ENCODE measurements at places on chromosomes 6 and 20.

- no peak for DNase-seq
Measured at GRCh38 chr6:151029970-151030369, 164.5 kb downstream of the MTHFD1L start.

GRCh38 chr20:1621316-1621715 is 1.5 kb upstream of the SIRPB1 start:
- no peak for DNase-seq

DNA sequence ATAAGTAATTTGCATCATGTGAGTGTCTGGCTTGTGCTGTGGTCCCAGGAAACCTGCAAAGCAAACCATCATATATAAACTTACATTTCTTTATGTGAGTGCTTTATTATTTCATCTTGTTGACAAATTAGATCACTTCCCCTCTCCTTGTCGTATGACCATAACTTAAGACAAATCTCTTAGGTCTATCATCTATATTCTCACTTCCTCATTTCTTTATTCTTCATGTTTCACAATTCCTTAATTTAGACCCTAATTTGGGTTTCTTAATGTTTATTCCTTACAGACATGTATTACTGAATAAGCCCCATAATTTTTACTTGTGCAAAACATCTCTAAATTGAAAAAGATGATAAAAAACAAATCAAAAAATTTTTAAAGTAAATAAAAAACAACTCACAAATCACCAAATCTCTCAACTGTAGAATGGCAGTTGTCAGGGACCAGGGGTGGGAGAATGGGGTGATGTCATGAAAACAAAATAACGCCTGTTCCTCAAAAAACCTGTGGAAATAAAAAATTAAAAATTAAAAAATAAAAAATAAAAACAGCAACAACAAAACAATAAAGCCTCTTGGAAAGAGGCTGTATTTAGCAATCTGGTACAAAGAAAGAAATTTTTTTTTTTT is 49.5 kb upstream of the FBXO30 start:
- no peak for DNase-seq

DNA sequence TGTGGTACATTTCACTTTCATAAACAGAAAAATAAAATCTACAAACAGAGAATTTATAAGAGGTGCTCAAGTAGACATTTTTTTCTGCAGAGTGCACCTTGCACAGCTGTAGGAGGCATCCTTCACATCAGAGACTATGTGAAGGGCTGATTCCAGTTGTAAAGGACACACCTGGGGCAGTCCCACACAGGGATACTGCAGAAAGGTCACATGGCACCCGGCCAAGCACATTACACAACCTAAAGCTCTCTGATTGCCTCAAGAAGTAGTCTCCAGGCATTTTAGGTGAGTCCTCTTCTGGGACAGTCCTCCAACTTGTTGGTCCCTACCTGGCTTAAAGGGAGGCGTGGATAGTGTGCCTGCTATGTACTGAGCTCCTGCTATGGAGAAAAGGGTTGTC is 502.9 kb upstream of the NOX3 start:
- DNase-seq = no peak

- DNase-seq = no peak
Measured at GRCh38 chr6:159149641-159150040, 19.6 kb upstream of the FNDC1 start.

- peak; percentile 49 for DNase-seq
Measured at GRCh38 chr6:167826896-167827582, at the start of gene AFDN. TSS of gene AFDN (plus strand) at chr6:167826911. CDS start at chr6:167827133, 222 bp downstream.

GRCh38 chr6:37761554-37762271 is 57.8 kb upstream of the ZFAND3 start:
- DNase-seq = no peak

- DNase-seq = no peak
Measured at GRCh38 chr20:17835934-17836300, 132.7 kb downstream of the SNX5 start.

GRCh38 chr20:37473249-37474000 is 47.6 kb upstream of the NNAT start:
- no peak for DNase-seq

DNA sequence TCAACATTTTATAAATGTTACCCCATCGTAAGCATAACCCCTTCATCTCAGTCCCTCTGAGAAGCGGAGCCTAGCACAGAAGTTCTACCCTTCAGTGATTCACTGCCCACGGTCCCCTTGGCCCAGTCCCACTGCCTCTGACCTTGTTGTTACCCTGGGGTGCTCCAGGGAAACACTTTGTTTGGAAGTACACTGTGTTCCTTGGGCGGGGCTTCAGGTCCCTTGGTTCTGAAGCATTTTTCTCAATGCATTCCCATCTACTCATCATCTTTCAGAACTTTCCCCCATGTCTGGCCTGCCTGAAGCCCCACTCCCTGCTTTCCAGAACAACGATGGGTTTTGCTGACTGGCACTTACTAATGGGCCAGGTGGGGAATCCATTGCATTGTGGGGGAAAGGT is 296.2 kb downstream of the FOXA2 start:
- DNase-seq = no peak

DNA sequence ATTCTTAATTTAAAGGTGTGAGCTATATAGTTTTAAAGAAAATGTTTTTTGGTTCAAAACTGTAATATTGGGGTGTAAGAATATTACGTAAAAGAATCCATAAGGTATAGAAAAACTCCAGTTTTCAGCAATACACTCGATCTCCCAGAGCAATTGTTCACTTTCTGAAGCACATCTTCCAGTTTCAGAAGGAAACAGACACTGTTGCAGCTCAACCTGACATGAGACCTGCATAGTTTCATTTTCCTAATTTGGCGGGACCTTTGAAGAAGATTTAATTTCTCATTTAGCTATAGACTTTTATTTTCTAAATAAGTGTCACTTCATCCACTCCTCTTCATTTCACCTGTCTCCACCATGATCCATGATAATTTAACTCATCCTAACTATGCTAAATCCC is 281.5 kb downstream of the HTR1B start:
- DNase-seq = no peak

- DNase-seq = peak; percentile 10
Measured at GRCh38 chr6:57207141-57207540, 15.0 kb downstream of the RAB23 start.

GRCh38 chr20:51931371-51931781 is 129.1 kb upstream of the SALL4 start:
- DNase-seq = no peak

DNA sequence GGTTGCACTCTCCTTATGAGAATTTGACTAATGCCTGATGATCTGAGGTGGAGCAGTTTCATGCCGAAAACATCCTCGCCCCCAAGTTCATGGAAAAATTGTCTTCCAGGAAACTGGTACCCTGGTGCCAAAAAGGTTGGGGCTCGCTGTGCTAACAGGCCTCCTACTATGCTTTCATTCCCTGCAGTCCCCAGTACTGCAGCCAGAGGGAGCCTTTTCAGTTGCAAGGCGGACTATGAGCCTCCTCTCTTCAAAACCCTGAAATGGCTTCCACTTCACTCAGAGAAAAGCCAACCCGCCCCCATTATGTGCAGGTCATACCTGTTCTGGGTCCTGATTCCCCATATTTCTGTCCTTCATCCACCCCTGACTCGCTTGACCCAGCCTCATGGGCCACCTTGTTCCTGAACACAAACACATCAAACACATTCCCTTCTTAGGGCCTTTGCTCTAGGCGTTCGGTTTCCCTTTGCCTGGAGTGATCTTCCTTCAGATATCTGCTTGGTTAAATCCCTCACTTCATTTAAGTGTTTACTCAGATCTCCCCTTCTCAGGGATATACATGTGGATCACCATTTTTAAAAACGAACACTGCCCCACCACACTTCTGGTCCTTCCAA is 173.7 kb downstream of the PHACTR1 start:
- no peak for DNase-seq

GRCh38 chr6:14819001-14819400 is 426.9 kb upstream of the JARID2 start:
- no peak for DNase-seq

- DNase-seq = no peak
Measured at GRCh38 chr6:143253586-143253985, 192.9 kb downstream of the AIG1 start.
